T1000 (cell line): ENCODE measurements at places on chromosomes 11 and 22.

DNA sequence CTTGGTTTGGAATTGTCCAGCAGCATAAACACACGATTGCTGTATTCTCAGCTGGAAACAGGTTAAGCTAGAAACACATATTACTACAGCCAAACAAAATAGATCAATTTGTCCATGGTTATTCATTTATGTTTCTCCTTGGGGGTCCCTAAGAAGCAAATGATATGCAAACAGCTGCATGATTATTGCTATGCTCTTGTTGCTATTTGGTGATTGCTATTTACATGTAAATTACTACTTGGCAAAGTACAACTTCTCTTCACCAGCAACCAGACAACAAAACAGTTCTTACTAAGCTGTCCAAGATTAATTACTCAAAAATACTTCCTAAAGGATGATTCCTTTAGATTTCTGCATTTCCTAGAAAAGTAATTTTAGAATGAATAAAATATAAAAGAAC, 567.9 kb upstream of the ARHGAP42 start:
- no peak for DNase-seq

DNA sequence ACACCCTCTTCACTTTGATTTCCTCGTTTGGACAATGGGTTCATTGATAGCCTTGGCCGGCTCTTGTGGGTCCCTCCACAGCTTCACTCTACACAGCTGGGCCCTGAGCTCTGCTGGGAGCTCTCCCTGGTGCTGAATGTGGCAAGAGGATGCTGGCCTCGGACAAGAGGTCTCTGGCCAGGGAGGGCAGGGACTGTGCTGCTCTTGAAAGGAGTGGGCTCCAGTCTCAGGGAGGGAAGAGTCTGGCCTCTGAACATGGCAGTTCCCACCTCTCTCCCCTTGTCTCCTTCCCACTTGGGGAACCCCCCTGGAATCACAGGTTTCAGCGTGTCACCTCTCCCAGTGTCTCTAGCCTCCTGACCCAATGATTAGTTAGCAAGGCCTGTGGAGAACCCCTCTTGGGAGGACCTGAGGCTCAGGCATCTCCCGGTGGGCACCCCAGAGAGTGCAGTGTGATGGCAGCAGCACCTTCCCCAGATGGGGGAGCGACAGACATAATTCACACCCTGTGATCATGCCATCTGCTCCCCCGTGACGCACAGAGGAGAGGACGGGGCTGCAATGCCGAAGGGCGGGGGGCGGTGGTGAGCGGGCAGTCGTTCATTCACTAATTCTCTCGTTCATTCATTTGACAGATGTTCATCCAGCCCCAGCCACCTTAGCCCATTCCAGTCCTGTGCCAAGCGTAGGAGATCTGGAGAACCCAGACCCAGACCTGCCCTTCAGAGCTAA, 2.8 kb upstream of the CABP7 start:
- DNase-seq = peak; percentile 38

DNA sequence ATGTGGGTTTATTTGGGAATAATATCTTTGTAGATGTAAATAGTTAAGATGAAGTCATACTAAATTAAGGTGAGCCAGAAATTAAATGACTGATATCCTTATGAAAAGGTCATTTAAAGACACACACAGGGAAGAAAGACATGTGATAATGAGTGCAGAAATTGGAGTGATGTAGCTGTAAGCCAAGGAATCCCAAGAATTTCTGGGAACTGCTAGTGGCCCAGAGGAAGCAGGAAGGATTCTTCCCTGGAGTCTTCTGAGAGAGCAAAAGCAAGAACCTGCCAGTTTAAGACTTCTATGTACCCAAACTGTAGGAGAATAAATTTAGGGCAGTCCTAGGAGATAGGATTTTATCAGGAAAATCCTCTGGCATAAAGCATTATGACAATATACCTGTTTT, 66.9 kb downstream of the LRRC4C start:
- DNase-seq = no peak

- peak; percentile 76 for DNase-seq
Measured at GRCh38 chr11:64225608-64226506, at the start of the genes NUDT22 and TRPT1. Gene NUDT22 (plus strand): TSS chr11:64226274. CDS start chr11:64226653, 379 bp downstream. Gene TRPT1 (minus strand): TSS chr11:64226186. CDS start chr11:64225860, 326 bp downstream.
